ENCODE measurements at places on chromosomes 11 and 22.

GRCh38 chr22:47695176-47695575 lies 932.7 kb downstream of the TBC1D22A start:
- DNase-seq, result no peak

- DNase-seq, result no peak
Measured at GRCh38 chr22:31866918-31867317, 77.4 kb upstream of the YWHAH start.

DNA sequence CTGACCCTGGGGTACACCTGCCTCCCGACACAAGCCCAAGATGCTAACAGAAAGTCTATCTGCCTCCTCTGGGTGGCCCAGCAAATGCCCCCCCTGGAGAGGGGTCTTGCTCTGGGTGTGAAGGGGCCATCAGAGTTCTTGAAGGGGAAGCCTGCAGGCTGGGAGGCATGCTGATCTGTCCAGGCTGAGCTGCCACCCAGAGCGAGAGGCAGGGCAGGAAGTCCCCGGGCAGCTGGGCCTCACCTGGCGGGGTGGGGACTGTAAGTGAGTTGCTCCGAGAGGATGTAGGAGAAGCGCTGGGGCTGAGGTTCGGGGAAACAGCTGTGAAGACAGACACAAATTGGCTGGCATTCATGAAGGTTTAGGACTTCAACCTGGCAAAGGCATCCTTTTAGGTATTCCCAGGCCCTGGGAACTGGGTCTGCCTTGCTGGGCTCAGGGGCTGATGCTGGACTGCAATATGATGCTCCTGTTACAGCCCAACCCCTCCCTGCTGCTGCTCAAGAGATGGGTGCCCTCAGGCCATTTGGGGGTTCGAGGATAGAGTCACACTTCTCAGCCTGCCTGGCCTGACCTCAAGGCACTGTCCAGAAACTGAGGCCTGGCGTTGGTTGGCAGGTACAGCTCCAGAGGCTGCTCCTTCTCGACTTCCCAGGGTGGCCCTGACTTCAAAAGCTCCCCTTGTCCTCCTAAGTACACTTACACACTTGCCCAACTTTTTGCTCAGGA lies 60.2 kb upstream of the LYVE1 start:
- no peak for DNase-seq

DNA sequence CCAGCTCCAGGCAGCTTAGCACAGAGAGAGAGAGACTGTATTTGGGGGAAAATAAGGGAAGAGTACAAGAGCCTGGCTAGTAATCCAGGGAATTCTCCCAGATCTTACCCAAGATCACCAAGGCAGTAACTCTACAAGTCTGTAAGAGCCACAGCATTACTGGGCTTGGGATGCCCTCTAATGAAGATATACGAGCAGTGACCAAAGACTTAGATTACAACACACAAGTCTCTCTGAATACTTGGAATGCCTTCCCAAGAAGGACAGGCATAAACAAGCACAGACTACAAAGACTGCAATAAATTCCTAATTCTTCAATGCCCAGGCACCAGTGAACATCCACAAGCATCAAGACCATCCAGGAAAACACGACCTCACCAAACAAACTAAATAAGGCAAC lies 17.7 kb downstream of the DNAJC24 start:
- DNase-seq, result no peak

DNA sequence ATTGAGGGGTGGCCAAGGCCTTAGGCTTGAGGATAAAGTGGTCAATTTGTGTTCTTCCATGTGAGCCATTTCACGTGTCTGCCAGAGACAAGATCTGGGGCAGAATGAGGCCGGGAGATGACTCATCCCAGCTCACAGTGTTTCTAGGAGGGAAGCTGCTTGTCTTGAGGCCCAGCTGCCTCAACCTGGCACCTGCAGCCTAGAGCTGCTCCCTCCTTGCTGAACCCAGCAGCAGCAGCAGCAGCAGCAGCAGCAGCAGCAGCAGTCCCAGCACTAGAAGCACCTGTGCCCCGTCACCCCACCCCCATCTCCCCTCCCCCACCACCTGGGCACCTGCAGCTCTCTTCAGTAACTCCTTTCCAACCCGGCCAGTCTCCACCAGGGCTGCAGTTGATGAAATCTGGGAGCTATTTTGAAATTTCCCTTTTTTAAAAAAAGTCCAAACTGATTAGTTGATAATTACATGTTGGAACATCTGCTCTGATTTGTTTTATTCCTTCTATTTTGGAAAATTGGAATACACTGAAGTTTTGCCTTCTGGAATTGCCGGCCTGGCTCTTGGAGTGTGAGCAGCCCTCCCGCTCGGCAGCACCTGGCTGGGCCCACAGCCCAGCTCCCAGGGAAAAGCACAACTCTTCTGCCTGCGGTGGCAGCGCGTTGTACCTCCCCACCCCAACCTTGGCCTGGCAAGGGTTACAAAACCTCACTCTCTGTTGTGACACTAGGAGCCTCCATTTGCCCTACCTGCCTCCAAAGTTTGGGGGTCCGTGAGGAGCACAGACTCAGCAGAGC lies 143.5 kb downstream of the NXPE2 start:
- DNase-seq, result no peak

DNA sequence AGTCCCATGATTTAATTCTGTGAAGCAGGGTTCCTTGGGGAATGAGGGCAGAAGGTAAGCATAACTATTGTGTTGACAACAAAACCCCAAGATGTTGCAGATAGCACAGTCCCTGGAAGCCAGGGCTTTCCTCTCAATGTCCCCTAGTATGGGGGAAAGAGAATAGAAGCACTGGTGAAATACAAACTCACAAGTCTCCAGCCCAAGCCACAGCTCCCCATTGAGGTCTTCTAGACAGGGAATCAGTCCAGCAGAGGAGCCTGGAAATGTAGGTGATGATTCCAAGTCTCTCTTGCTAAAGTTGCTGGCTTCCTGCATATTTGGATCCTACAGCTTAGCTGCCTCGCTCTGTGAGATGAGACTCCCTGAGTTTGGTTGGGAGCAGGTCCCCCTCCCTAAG lies 31.7 kb upstream of the DRD2 start:
- DNase-seq, result no peak

GRCh38 chr11:47906066-47906465 lies 57.9 kb upstream of the NUP160 start:
- DNase-seq, result no peak

- DNase-seq, result no peak
Measured at GRCh38 chr22:34113381-34113780, 193.1 kb upstream of the LARGE1 start.

DNA sequence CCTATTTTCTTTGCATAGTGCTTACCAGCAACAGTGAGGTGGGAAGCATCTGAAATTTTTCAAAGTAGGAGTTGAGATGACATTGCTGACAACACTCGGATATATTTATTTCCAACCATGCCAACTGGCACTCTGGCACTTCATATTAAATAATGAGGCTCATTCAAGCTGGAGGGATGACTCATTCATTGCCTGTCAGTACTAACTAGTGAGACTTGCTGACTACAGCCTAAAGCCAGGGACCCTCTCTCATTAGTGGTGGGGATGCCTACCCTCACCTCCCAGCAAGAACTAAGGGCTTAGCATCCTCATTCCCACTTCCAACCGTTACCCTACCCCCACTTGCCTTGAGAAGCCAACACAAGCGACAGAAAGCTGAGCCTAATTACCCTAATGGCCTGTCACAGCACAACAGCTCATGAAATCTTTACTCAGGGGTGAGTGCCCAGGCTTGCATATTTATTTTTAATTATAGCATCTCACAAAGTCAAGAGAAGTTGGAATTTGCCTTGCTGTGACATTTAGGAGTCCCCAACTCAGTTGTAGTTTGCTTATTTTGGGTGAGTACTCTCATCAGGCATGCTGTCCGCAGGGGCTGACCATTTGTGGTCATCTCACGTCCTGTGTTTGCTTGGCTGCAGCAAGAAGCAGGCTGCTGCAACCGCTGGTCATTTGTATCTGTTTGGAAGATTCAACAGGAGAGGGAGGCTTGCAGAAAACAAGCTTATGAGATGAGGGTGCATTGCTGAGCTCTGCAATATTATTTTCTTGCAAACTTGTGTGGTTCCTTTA lies 181.6 kb upstream of the POU2AF2 start:
- DNase-seq, result no peak
